Posterior cingulate gyrus (tissue), 11 donors: ENCODE measurements at places on chromosomes 1 and 21.

DNA sequence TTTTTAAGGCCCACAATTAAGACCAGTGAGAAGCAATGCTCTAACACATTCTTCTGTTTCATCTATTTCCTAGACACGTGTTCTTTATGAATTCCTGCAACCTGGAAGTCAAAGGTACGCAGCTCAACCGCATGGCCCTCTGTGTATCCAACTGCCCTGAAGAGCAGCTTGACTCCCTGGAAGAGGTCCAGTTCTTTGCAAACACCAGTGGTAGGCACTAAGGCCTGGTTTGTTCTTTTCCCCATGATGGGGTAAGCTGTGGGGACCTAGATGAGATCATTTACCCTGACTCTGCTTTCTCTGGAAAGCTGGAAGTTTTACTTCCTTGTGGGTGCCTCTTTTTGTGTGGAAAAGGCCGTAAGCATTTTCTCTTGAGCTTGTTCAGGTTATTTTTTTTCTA is 7.3 kb downstream of the SLC44A3 start:
- no peak for DNase-seq

GRCh38 chr1:209650454-209650853 is 1.8 kb downstream of the LAMB3 start:
- no peak for DNase-seq

- no peak for DNase-seq
These were observed 53.6 kb downstream of the TNFSF4 start for GRCh38 chr1:173153503-173153902.

DNA sequence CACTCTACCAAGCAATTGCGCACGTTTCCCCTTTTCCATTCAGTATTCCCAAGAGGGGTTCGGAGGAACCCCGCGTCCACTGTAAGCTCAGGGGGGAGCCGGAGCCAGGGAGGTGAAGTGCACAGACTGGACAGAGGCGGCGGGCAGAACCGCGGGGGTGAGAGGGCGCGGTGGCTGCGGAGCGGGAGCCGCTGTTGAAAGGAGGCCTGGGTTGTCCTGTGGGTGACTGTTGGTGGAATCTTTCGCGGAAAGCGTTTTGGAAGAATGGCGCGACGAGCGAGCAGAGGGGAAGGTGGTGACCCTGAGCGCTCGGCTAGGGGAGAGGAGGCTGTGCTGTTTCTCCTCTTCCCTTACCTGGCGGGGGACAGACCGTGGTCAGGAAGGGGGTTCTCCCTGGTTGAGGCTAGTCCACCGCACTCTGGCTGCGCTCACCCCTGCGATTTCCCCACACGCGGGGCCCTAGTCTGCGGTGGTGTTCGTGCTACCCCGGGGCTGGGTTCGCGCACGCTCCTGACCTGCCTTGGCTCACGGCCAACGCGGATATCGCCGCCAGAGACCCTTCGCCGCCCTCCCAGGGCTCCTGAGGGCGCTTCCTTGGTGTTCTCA is 92.8 kb downstream of the PRKAB2 start:
- DNase-seq, result no peak
